ENCODE measurements at places on chromosomes 5 and 9. TPM values are rescaled to one million over a fixed set of nuclear protein-coding genes. Genes with fewer than 3 reads are reported as not detected.

Gene OR1J4
- total RNA-seq = not detected

Gene NR5A1
- total RNA-seq = not detected

Gene ZSWIM6
- 14.9 TPM for total RNA-seq

Gene LAMC3
- total RNA-seq = 0.37 TPM

Gene MED22
- 13.6 TPM for total RNA-seq

Gene CA9
- total RNA-seq = 1.1 TPM

Gene GLDC
- 17.6 TPM for total RNA-seq

Gene C5orf58
- not detected for total RNA-seq

Gene NOXA1
- 0.37 TPM for total RNA-seq

Gene LHX6
- not detected for total RNA-seq

Gene SH2D3C
- total RNA-seq = 0.37 TPM

Gene SYK
- total RNA-seq = not detected

Gene PDE8B
- not detected for total RNA-seq

Gene FBP2
- under 0.01 TPM for total RNA-seq

Gene NUTM2G
- total RNA-seq = not detected

Gene TYRP1
- 0.73 TPM for total RNA-seq

Gene ANKRD34B
- not detected for total RNA-seq

Gene ZMAT2
- total RNA-seq = 24.2 TPM

Gene FOXD4
- under 0.01 TPM for total RNA-seq

Gene IL9
- not detected for total RNA-seq

Gene ADAMTS2
- total RNA-seq = 39.7 TPM

Gene SLC45A2
- total RNA-seq = 0.20 TPM

Gene GAPT
- total RNA-seq = not detected

Gene LPAR1
- total RNA-seq = 74.5 TPM

Gene SPATA6L
- total RNA-seq = 1.5 TPM

Gene LSM11
- total RNA-seq = 3.3 TPM

Gene PDLIM4
- total RNA-seq = 62.1 TPM

Gene CDC20B
- not detected for total RNA-seq

Gene UNC13B
- total RNA-seq = 25.2 TPM

Gene GFI1B
- total RNA-seq = not detected

Gene CBY3
- total RNA-seq = not detected

Gene SLC36A3
- total RNA-seq = not detected

Gene SLC9A3
- 0.98 TPM for total RNA-seq

Gene PCDHB14
- total RNA-seq = 0.20 TPM

Gene NIM1K
- 4.0 TPM for total RNA-seq

Gene IFNK
- not detected for total RNA-seq

Gene PTCD2
- 12.5 TPM for total RNA-seq

Gene CDC26
- total RNA-seq = 24.8 TPM

Gene HSD17B3
- total RNA-seq = not detected

Gene ANKRD33B
- 5.9 TPM for total RNA-seq

Gene MCCC2
- total RNA-seq = 32.1 TPM

Gene GABRA6
- total RNA-seq = not detected

Gene SPATA31A1
- total RNA-seq = not detected

Gene ANKRD20A1
- not detected for total RNA-seq

Gene SAXO1
- total RNA-seq = not detected

Gene KIF24
- total RNA-seq = 3.3 TPM

Gene CDH9
- total RNA-seq = not detected

Gene CPLANE1
- total RNA-seq = 30.5 TPM

Gene NUTM2F
- total RNA-seq = not detected

Gene SLC6A3
- under 0.01 TPM for total RNA-seq

Gene SLC36A2
- total RNA-seq = not detected

Gene MLANA
- 0.20 TPM for total RNA-seq

Measured in subcutaneous preadipocyte (primary cell).